ENCODE measurements at places on chromosomes 2 and 18.

GRCh38 chr2:196468394-196468793 is 171.1 kb upstream of the CCDC150 start:
- no peak for DNase-seq

- no peak for DNase-seq
These were observed 14.7 kb downstream of the NIFK start for GRCh38 chr2:121721926-121722325.

GRCh38 chr2:625415-626333 is 51.5 kb downstream of the TMEM18 start:
- no peak for DNase-seq

DNA sequence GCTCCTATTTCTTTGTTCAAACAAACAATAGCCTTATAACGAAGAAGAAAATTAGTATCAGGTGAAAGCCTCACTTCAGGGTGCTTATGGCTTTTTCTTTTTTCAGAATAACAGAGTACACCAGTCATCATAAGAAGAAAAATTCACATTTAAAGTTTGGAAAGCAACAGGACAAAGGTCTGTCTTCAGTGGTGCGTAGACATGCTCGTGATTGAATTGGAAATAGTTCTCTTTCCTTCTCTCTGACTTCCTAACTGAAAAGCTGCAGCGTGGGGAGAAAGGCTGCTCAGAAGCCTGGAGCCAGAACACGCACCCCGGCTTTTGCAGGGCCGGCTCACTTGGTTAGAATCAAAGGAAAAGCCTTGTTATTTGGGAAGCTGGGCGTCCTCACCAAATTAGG is 127.6 kb upstream of the ZNF516 start:
- DNase-seq: no peak

- no peak for DNase-seq
These were observed 113.8 kb upstream of the TTN start for GRCh38 chr2:178920916-178921513.

GRCh38 chr2:188588235-188588634 is 296.6 kb downstream of the GULP1 start:
- no peak for DNase-seq

DNA sequence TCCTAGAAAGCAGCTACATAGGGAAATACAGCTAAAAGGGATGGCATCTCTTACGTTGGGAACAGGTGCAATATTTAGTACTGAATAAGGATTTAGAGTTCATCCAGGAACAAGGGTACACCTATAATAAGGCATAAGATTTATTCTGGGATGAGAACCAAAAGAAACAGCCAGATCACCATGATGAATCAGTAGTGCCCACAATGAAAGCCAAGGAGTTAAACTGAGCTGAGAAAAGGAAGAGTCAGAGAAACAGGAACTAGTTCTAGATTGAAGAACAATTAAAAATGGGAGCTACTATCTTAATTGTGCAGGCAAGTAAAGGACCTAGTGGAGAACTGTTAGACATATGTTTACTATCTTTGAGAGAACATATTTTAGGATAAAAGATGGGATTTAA is 692.3 kb downstream of the LRP1B start:
- no peak for DNase-seq

DNA sequence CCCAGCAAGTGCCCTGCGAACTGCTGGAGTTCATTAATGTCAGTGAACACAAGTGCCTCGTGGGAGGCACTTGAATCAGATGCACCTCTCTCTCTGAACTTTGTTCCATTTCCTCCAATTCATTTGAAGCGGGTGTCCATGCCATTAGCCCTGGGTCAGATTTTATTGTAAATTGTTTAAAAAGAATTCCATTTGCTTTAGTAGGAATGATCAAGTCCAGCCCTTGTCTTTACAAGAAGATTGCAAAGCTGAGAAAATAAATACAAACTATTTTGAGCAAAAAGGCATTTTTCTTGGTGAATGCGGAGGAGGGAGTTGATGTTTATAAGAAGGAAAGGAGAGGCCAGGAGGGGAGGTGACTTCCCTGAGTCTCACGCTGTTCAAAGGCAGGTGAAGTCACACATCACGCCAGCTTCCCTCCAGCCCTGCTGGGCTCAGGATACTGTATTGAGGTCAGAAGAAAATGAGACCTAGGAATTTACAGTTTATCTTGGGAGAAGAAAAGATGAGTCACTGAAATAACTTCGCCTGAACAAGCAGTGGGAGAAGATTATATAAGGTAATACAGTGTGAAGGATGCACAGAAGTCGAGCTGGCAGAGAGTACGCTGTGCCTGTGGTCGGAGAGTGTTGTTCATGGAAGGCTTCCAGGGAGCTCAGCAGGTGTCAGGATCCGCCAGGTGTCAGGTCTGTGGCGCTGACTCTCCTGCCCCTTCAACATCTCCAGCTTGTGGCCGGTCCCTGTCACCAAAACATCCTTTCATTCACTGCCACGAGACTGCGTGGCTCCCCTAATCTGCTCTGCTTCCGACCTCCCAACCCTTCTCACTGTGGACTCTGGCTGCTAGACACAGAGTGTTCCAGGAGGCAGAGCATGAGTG is 36.5 kb downstream of the EFR3B start:
- DNase-seq: no peak

- no peak for DNase-seq
These were observed 330.3 kb upstream of the FIGN start for GRCh38 chr2:164066095-164066494.

- DNase-seq: no peak
These were observed 26.8 kb upstream of the NEDD4L start for GRCh38 chr18:58017267-58017666.

DNA sequence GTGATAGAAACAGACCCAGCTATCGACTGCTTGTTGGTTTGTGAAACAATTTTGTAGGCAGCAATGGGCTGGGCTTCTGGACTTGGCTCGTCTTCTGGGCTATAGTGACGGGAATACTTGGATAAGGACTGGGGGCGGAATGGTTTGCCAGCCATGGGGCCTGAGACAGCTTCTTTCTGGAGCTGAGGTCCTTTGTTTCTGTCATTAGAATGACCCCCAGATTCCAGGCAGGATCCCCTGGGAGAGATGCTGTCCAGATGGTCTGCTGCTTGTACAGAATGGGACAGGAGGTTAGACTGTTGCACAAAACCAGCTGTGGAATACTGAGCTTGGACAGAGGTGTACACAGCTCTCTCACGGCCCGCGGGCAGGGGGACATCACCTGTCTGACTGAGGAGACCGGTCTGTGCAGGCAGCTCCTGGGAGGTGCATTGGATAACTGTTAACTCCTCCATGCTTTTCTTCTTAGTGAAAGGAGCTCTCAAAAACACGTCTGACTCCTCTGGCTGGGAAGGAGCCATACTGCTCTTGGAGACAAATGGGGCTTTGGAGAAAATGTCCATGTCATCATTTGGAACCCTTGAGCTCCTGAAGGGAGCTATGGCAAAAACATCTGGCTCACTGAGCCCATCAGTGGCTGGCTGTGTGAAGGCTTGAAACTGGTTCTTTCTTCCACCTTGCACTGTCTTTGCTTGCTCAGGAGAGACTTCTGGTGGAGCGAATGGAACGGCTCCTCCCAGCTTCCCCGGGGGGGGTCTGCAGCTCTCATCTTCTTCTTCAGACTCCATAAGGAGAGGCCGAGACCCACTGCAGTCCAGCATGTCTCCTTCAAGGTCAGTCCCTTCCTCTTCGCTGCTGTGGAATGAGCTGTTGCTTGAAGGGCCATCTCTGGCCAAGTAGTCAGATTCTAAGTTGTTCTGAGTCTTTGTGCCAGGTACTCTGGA is 28.6 kb upstream of the NFU1 start:
- no peak for DNase-seq

GRCh38 chr18:26454616-26455015 is 93.7 kb downstream of the KCTD1 start:
- no peak for DNase-seq

GRCh38 chr18:33304277-33304676 is 136.2 kb downstream of the CCDC178 start:
- no peak for DNase-seq

DNA sequence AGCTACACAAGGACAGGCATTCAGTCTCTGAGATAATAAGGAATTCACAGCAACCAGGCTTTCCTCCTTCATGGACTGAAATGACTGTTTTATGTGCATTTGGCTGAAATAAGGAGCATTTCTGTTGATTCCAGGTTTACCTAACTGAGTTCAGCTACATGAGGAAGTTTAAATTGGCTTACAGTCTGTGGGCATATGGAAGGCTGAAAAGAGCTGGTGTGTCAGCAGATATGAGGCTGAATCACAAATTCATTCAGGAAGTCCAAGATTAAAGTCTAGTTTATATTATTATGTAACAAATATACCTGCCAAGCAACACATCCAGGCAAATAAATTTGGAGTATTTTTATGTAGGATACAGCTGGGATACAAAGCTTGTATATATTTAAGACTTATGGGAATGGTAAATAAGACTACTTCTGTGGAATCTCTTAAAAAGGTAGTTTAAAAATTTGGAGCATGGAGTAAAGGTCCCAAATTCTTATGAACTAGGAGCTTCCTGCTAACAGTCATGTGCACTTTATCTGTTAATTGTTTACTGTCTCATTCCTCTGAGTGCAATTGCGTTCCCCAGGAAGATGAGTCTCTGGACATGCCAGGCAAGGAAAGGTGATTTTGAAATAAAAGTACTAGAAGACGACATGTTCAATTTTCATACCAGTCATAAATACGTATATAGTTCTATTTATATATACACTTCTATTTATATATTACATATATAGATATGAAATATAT is 53.0 kb downstream of the ZC3H8 start:
- no peak for DNase-seq

- no peak for DNase-seq
These were observed 1014.3 kb upstream of the CDH2 start for GRCh38 chr18:29191263-29191662.

DNA sequence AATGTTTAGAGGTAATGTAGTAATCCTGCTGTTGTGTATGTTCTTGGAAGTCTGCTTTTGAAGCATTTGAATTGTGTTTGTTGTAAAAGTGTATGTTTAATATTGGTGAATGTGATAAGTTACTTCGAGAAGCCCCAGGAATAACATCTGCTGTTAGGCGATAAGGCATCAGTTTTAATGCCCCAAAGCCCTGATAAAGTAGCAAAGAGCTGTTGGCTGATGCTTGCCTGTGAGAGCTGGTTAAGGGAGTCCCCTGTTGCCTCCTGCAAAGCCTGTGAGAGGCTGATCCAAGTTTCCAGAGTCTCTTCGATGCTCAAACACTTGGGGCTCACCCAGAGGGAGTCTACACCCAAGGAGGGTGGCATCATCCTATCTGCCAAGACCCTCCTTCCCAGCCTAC is 110.3 kb downstream of the RNF152 start:
- no peak for DNase-seq

DNA sequence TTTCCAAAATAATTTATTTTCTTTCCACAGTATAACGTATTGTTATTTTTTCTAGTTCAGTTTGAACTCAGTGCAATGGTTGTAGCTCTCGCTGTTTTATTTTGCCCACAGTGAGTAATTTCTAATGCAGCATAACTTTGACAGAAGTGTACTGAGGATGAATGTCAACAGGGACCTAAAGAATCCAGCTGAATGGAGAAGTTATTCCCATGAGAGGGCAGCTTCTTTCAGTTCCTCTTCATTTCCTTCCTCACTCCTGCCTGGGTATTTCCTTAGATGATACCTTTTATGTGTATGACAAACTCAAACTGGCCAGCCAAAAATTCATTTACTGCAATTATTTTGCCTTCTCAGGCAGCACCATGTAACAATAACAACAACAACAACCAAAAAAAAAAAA is 1223.1 kb upstream of the ZEB2 start:
- DNase-seq: no peak

DNA sequence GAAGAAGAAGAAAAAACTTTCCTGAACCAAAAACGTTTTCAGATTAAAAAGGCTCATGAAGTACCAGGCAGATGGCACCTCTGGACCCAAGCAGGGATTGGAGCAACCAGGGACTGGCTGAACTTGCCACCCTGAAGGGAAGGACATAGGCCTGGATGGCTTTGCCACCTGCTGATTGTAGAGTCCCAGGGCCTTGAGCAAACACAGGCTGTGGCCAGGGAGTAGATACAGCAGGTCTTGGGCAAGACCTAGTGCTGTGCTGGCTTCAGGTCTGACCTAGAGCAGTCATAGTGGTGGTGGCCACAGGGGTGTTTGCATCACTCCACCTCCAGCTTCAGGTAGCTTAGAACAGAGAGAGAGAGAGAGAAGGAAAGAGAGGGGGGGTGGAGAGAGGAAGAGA is 231.5 kb upstream of the FBXO11 start:
- DNase-seq: no peak

DNA sequence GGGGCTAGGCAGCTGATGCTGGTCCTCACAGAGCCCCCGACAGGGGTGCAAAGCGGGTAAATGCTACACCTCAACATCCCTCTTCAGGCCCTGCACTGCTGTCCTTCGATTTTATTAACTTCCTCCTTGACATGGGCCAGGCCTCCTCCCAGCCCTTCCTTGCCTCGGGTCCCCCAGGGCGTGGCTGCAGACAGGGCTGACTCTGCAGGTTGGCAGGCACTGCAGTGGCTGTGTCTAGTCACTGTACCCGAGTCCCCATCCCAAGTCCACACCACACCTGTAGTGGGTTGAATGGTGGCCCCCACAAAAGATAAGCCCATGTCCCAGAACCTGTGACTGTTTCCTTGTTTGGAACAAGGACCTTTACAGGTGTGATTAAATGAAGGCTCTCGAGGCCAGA is 140.2 kb downstream of the TWIST2 start:
- DNase-seq: no peak

- no peak for DNase-seq
These were observed 254.2 kb downstream of the EN1 start for GRCh38 chr2:118593257-118593656.

GRCh38 chr2:84792856-84793522 is 87.9 kb downstream of the TRABD2A start:
- DNase-seq: no peak

DNA sequence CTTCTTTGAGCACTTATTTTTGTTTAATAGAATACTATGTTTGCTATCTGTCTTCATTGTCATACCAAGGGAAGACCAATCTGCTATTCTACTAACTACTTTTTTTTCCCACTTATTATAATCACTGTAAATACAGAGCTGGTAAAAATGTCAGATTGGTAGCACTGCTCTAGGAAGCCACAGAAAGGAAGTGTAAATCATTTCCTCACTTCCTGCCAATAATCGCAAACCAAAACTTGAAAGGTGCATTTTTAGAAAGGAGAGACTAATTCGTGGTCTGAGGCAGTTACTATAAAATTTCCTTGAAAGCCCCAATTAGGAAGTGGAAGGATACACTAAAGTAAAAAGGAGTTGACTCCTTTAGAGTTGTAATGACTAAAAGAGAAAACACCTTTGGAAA is 13.9 kb upstream of the THSD7B start:
- no peak for DNase-seq

DNA sequence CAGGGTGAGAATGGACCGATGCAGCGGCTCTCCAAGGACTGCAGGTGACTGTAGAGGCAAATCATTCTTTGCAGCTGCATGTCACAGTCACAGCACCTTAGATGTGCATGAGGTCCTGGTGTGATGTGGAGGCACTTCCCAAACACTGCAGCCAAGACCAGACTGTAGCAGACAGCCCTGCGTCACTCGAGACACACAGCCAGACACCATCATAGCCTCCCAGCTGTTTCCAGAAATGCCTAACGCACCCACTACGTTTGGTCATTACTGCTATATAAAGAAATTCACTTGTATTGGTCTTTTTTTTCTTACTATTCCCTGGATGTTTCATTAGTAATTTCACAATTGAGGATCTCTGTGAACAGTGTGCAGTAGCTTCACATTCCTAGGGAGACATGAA is 60.9 kb downstream of the SH3YL1 start:
- DNase-seq: no peak

GRCh38 chr18:8801263-8801901 is 96.0 kb downstream of the MTCL1 start:
- no peak for DNase-seq

GRCh38 chr2:157182204-157182709 is 75.2 kb upstream of the GALNT5 start:
- no peak for DNase-seq

- no peak for DNase-seq
These were observed 56.5 kb downstream of the TTC21B start for GRCh38 chr2:165897074-165897473.

Data from stimulated activated CD4-positive, alpha-beta T cell treated with anti-CD3 and anti-CD28 coated beads, Interleukin-4, amount 100 ng/mL, for 24 hours (primary cell).